Activated CD4-positive, CD25-positive, alpha-beta regulatory T cell treated with anti-CD3 and anti-CD28 coated beads, Interleukin-2, amount 50 U/mL, for 16 hours (primary cell): ENCODE measurements at places on chromosomes 11 and 22.

- DNase-seq, result no peak
These were observed 7.1 kb downstream of the RCOR2 start for GRCh38 chr11:63909591-63910506.

- no peak for DNase-seq
These were observed 664.5 kb downstream of the KCNA4 start for GRCh38 chr11:29352273-29352795.

DNA sequence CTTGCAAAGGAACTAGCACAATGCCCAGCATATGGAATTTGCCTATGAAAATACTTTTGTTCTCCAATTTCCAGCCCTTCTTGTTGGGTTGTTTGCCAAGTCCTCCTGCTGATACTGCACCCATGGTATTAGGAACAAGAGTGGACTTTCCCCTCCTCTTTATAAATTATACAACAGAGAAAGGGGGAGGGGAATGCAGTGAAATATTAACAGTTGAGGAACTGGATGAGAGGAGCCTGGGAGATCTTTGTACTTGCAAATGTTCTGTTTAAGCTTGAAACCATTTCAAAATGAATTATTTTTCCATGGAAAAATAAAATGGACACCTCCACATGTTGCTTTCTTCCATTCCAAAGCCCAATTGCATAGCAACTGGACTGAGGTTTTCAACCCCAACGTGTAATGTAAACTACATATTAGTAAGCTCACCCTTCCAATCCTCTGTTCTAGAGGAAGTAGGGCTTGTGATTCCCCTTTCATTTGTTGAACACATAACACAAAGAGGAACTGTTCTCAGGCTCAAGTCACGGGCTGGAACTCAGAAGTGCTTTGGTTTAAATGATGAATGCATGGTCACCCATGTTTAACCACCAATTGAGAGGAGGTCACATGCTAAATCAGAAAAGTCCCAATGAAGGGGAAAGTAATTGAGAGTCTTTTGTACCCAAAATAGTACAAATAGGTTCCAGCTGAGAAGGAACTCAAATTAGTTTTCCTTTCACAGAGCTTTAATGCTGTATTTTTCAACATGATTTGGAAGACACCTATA lies 66.2 kb upstream of the ZC3H12C start:
- no peak for DNase-seq

GRCh38 chr11:65478388-65479183 lies 20.3 kb upstream of the MALAT1 start:
- no peak for DNase-seq

GRCh38 chr11:110089617-110090282 lies 3.4 kb upstream of the ZC3H12C start:
- no peak for DNase-seq
